ENCODE measurements at places on chromosomes 6 and 20.

DNA sequence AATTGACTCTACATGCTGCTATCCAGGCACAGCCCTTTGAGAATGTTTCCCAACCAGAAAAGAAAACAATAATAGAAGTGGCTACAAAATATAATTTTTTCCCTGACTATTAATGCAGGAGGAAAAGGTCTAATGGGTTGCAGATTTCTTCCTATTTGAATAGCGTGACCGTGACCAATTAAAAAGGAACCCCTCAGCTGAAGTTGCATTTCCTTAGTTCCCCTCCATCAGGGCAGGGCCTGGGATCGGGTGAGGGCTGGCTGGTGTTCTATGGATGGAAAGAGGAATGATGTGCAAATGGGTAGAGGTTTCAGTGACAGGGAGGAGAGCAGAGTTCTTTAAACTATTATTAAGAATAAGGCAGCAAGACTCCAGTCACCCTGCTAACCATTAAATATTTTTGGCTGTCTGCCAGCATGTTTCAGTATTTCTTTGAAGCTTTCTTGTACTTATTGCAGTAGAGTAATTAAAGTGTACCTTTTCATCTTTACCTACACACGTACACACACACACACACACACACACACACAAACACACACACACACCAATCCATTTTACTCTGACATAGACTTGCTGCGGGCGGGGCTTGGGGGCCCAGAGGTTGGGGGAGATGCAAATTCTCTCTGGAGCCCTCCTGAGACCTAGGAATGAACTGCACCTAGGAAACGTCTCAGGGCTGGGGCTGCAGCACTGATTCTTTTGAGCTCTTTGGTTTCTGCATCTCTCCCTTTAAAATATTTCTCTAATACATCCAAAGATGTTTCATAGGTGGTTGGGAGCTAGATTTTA, 154.8 kb upstream of the SLC35B3 start:
- DNase-seq: no peak

GRCh38 chr6:35146453-35146852, 5.3 kb upstream of the TCP11 start:
- peak; percentile 64 for DNase-seq

GRCh38 chr6:26268659-26269402, 96.2 kb upstream of the BTN3A2 start:
- peak; percentile 51 for DNase-seq

- no peak for DNase-seq
Observed at GRCh38 chr6:91539456-91539855, 952.6 kb upstream of the MAP3K7 start.

DNA sequence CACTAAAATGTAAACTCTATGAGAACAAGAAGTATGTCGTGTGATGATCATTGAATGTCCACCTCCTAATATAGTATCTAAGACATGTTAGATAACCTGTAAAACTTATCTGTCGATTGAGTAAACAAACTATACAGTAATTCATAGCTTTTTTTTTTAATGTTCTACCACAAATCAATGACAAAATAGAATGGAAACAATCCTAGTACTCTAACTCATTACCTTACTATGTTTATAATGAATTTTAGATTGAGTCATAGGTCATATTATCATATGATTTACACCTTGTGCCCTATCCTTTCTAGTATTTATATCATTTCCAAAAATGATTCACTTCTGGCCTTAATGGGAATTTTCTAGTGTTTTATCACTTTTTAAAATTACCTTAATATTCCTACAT, 6.1 kb downstream of the VTA1 start:
- DNase-seq: no peak

- peak; percentile 19 for DNase-seq
Observed at GRCh38 chr6:105550955-105551620, 148.2 kb upstream of the PREP start.

- DNase-seq: no peak
Observed at GRCh38 chr20:49483696-49484123, 1.2 kb upstream of the KCNB1 start.

DNA sequence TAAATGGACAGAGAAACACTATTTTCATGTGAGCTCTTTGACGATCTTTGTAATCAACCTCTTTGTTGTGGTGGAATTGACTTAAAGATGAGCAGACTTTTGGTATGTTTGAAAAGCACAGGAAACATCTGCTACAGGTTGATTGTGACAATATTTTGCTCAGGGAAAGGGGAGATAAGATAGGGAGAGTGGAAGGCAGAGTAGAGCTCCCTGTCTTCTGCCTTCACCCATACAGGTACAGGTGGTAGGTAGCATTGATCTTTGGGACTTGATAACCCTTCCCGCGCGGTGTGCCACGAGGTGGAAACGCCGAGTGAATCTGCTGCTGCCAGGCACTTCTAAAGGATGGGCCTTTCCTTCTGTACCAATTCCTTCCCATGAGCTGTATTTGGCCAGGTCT, 183.6 kb downstream of the UTRN start:
- DNase-seq: no peak

DNA sequence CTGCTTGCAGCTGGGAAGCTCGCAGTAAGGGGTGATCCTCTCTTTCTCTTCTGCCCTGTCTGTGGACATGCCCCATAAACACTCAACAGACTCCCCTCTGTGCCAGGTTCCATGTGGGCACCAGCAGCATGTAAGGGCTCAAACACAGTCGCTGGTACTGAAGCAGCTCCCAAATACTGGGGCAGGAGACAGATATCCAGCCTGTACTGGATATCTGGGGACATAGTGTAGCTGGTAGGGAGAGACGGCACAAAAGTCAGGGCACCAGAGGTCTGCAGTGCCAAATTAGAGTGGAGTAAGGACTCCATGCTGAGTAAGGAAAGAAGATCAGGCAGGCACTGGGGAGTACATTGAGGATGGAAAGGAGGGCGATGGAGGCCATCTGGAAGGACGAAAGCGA, 48.3 kb upstream of the RSPO4 start:
- DNase-seq: no peak

DNA sequence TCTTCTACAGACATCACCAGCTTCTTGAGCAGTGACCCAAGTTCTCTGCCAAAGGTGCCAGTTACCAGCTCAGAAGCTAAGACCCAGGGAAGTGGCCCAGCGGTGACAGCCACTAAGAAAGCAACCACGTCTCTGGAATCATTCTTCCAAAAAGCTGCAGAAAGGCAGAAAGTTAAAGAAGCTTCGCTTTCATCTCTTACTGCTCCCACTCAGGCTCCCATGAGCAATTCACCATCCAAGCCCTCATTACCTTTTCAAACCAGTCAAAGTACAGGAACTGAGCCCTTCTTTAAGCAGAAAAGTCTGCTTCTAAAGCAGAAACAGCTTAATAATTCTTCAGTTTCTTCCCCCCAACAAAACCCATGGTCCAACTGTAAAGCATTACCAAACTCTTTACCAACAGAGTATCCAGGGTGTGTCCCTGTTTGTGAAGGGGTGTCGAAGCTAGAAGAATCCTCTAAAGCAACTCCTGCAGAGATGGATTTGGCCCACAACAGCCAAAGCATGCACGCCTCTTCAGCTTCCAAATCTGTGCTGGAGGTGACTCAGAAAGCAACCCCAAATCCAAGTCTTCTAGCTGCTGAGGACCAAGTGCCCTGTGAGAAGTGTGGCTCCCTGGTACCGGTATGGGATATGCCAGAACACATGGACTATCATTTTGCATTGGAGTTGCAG, 15.2 kb downstream of the GTPBP2 start:
- no peak for DNase-seq

- peak; percentile 47 for DNase-seq
Observed at GRCh38 chr6:134416418-134417154, 98.7 kb upstream of the SGK1 start.

DNA sequence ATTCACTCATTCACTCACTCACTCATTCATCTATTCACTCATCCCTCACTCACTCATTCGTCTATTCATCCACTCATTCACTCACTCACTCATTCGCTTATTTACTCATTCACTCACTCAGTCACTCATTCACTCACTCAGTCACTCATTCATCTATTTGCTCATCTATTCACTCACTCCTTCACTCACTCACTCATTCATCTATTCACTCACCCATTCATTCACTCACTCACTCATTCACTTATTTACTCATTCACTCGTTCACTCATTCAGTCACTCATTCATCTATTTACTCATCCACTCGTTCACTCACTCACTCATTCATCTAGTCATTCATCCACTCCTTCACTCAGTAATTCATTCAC, 128.2 kb downstream of the TTLL2 start:
- no peak for DNase-seq

- DNase-seq: no peak
Observed at GRCh38 chr6:85068221-85068620, 303.8 kb upstream of the TBX18 start.

DNA sequence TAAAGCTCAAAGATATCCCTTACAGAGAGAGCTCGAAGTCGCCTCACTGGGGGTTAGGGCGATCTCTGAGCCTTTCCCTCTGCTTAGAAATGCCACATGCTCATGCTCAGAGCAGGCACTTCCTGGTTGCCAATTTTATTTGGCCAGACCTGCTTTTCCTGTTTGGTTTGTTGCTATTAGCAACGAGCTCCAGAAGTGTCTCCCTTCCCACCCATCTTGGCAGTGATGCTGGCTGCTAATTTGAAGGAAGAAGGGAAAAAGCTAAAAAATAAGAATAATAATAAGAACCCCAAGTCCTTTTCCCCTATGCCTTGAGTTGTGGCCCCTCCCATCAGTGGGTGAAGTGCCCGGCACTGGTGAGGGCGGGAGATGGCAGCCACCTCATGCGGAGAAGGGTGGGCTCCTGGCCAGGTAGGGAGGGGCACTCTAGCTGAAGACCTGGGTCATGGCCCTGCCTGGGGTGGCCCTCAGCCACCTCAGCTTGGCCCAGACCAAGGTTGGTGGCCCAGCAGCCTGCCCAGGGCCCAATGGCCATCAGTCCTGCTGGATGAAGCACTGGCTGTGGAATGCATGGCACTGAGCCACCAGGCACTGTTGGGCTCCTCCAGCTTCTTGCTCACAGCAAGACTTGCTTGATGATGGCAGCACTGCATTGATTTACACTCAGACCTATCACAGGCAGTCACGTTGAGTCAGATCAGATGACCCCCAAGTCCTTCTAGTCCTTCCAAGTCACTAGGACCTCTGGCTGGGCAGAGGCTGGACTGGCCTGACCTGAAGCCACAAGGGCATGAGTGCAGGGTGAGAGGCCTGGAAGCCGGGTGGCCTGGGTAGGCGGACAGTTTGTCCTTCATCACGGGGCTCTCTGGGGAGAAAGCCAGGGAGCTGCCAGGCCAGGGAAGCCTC, 79.0 kb downstream of the SYNJ2 start:
- peak; percentile 92 for DNase-seq

DNA sequence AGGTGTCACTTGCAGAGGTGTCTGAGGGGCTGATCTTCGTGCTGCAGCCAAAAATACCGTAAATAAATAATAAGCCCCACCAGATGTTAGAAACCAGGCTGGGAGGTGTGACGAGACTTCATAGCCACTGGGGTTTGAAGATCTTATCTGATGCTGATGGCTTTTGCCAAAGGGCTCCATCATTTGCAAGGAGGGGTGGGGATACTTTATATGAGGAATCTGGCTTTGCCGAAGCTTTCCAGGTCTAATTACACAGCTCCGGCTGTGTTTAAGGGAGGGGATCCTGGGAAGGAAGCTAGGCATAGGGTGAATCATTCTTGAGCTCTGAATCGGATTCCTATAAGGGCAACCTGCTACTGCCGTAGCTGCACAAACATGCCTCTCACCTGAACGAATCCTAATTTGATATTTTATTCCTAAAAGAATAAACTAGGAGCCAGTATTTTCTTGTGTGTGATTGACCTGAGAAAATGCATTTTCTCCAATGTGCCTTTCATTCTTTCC, 249.6 kb downstream of the SOD2 start:
- DNase-seq: no peak

DNA sequence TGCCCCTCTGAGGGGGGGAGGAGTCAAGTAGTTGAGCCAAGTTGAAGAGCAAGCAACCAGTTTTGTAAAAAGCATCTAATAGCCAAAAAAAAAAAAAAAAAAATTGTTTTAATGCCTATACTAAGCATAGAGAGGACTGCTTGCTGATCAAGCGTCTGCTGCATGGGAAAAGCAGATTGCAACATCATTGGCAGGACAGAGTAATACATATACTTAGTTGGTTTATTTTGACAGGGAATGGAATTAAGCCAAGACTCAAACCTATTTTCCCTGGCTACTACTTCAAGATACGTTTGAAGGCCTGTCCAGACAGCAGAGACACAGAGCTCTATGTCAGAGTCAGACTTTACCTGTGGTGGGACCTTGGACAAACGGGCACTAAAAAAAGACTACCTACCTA, 120.5 kb downstream of the RTN4IP1 start:
- no peak for DNase-seq

Data from astrocyte of the spinal cord (primary cell).